ENCODE measurements at places on chromosomes 12 and 14. TPM values are rescaled to one million over a fixed set of nuclear protein-coding genes. Genes with fewer than 3 reads are reported as not detected.
A peak's percentile ranks its signal among the peaks of the same experiment; 100 is the strongest.

- no peak for DNase-seq
These were observed 204.8 kb downstream of the NUAK1 start for GRCh38 chr12:105933671-105934665.

DNA sequence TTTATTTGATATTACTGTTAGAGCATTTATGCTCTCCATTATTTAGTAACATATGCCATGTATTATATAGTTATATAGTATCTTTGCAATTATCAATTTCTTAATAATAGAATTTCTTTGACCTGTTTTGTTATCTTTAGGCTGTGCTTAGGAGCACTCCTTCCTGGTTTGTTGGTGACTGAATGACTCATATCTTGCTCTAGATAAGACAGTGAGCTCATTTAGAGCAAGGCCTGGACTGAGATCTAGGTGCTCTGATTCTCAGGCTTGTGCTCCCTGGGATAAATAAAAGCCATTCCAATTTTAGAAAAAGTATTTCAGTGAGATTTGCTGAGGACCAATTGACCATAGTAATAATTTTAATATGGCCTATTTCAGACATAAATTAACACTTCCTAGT lies 951.2 kb downstream of the FLRT2 start:
- DNase-seq: no peak

DNA sequence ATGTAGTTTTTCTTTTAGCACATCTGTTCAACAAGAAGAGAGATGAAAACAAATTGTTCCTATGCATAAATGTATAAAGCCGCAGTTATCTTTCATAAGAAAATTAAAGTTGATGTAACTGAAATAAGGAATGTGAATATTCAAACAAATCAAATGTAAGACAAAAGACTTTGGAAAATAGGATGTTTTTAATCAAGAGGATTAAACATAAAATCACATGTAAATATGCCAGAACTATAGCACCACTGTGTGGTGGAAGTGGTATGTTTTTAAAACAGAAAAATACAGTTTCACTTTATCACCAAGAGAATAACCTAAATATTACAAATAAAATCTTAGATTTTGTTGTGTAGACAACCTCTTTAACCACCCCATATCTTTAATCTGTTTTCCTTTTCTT lies 40.4 kb downstream of the CAPS2 start:
- no peak for DNase-seq

AKAP5 gene
- total RNA-seq: 2.1 TPM

DNA sequence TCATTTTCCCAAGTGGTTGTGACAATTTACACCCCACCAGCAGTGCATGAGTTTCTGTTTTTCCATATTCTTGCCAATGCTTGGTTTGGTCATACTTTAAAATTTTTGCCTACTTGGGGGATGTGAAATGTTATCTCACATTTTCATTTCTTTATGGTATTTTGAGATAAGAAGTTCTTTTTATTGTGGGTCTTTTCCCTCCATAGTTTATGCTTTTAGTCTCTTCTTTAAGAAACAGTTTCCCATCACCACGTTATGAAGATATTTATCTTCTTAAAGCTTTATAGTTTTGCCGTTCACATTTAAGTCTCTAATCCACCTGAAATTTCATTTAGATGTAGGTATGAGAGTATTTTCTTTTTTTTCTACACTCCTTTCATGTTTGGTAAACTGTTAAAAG lies 95.7 kb downstream of the PPM1A start:
- DNase-seq: no peak

GRCh38 chr12:56338308-56339157 lies at the start of gene IL23A:
IL23A (plus strand) TSS chr12:56338884; CDS start chr12:56339045, 161 bp downstream.
- DNase-seq: peak; percentile 78

CLEC4D gene
- not detected for total RNA-seq

Measured in activated CD8-positive, alpha-beta T cell treated with anti-CD3 and anti-CD28 coated beads, Interleukin-2, amount 10 ng/mL, durations not matched to agents 7 days and 5 days (primary cell).